ENCODE measurements at places on chromosomes 5 and 9. TPM values are rescaled to one million over a fixed set of nuclear protein-coding genes. Genes with fewer than 3 reads are reported as not detected.

Gene SLC6A7
- total RNA-seq, result not detected

Gene IL4
- total RNA-seq, result not detected

Gene NAIP
- total RNA-seq, result 0.49 TPM

Gene DBH
- not detected for total RNA-seq

Gene CDH10
- total RNA-seq, result 2.5 TPM

Gene ORM1
- not detected for total RNA-seq

Gene TMEM232
- 0.66 TPM for total RNA-seq

Gene FOXI1
- not detected for total RNA-seq

Gene LCN2
- 0.19 TPM for total RNA-seq

Gene HABP4
- total RNA-seq, result 5.7 TPM

Gene FEM1C
- total RNA-seq, result 8.6 TPM

Gene ZNF883
- 3.6 TPM for total RNA-seq

Gene GFI1B
- not detected for total RNA-seq

Gene SLF1
- 11.3 TPM for total RNA-seq

Gene ELL2
- total RNA-seq, result 15.2 TPM

Gene C9
- not detected for total RNA-seq

Data from H4 (cell line).